ENCODE measurements at places on chromosomes 6 and 20.

GRCh38 chr20:45080867-45081624 is 19.9 kb downstream of the KCNS1 start:
- DNase-seq, result no peak

- DNase-seq, result no peak
Observed at GRCh38 chr6:33607784-33608161, 13.3 kb upstream of the ITPR3 start.

DNA sequence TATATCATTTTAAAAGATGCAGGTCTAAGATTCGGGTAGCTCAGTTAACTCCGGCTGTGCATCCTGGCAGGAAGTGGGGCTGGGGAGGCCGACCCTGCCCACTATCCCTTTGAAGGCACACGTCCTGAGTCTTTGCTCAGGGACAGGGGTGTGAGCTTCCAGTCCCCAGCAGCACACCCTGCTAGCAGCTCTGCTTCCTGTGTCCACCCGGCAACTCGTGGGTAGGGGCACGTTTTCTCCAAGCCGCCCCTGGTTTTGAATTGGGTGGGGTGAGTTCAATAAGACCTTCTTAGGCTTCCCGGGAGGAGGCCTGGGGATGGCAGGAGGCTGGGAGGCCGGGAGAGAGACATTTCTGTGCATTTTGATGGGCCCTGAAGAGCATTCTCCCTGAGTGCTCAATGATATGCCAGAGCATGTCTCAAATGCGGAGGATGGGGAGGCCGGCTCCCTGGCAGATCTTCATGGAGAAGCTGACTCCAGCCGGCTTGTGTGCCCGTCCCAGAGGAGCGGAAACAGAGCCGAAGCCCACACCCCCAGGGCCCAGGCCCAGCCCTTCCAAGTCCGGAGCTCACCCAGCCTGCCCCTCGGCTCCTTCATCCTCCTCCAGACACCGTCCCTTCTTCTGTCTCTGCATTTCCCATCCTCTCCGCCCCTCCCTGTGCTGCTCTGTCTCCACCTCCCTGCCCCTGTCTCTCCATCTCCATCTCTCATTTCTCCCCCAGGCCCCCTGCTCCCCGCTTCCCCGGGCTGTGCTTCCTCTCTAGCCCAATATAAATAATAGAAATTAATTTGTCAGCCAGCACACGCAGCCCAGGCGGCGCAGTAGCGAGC is 36.3 kb upstream of the ZFAND3 start:
- DNase-seq, result no peak

DNA sequence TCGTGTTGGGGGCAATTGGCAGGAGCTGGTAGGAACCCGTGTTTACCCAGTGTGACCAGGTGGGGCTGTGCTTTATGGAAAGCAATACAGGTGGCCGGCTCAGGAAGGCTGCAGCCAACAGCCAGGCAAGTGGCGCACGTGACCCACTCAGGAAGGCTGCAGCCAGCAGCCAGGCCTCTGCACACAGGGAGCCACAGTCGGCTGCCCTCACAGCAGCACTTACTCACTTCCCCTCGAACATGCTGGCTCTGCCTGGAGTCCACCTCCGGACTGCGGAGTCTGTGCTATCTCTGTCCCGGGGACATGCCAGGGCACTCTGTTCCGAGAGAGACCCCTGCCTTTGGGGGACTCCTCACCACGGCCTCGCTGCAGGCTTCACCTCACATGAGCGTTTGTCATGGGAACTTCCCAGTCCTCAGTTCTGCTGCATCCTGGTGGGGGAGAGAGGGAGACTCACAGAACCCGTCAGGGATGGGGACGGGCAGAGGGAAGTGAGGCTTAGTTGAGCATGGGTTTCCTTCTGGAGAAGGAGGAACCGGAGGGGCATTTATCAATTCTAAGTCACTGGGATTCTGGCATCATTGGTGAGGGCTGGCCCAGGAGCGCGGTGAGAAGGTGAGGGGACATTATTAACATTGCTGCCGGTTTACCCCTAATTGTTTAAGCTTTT is 76.8 kb downstream of the TTLL2 start:
- DNase-seq, result no peak

DNA sequence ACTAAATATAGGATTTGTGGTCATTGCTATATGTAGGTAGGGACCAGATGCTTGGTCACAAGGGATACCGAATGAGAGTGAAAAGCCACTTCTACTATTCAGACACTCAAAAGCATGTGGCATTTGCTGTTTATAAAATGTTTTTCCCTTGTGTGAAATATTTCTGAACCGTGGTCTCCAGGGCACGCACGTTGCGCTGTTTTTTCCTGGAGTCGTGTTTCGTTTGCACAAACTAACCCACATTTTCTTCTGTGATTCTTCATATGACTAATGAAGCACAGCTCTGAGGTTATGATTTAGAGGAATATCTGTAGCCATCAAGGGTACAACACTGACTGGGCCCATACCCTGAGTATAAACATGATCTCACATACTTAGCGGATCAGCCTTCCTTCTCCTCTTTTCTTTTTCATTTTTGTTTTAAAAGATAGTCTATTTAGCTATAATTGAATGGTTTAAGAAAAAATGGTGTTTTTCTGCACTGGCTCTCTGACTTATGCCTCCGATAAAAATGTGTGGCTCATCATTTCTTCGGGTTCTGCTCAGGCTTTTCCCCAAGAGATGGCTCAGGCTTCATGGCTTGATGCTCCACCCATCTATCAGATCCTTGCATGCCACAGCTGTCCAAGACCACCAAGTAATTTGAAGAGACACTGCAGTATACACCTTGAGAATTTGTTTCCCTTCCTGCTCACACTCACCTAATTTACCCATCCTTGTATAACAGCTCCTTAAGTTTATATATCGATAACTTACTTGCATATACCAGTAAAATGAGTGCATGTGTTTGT is 59.9 kb upstream of the HBS1L start:
- no peak for DNase-seq

Data from AG08396 (cell line).